SHP77 treated with DMSO at 0.1 percent for 48 hours (cell line): ENCODE measurements at places on chromosomes 11 and 22.

GRCh38 chr11:107675902-107676301, 36.0 kb downstream of the SLN start:
- no peak for DNase-seq

- DNase-seq = no peak
Observed at GRCh38 chr11:119188887-119189286, 3.6 kb downstream of the NHERF4 start.

DNA sequence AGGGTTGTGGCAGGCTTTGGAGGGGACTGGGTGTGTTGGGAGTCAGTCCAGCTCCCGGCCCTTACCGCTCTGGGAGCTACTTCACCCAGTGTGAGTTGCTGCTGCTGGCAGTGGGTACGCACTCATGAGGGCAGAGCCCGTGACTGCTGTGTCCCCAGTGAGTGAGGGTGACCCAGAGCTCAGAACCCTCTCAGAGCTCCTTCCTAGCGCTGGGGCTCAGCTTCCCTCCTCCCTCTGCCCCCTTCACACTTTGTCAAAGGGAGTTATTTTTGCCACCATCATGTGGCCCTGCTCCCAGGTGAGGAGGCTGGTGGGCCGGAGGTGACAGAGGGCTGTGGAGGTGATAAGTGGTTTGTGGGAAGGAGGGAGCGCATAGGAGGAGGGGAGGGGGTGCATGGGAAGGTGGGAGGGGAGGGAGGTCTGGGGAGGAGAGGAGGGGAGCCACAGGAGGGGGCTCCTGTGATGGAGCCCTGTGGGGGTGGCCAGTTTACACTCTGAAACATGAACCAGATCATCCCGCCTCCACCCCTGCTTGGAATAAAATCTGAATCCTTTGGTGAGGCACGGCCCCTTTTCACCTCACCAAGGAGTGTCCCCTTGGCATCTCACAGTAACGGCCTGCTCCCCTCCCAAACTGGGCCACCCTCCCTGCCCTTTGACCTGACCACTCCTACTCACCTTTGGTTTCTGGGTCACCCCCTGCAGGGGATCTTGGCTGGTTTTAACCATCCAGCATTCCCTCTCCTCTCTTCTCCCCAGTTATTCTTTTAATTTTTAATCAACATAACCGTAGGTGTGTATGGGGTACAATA, 9.9 kb downstream of the NDUFV1 start:
- DNase-seq = no peak

GRCh38 chr11:58647866-58648265, 25.4 kb downstream of the CNTF start:
- DNase-seq = no peak

DNA sequence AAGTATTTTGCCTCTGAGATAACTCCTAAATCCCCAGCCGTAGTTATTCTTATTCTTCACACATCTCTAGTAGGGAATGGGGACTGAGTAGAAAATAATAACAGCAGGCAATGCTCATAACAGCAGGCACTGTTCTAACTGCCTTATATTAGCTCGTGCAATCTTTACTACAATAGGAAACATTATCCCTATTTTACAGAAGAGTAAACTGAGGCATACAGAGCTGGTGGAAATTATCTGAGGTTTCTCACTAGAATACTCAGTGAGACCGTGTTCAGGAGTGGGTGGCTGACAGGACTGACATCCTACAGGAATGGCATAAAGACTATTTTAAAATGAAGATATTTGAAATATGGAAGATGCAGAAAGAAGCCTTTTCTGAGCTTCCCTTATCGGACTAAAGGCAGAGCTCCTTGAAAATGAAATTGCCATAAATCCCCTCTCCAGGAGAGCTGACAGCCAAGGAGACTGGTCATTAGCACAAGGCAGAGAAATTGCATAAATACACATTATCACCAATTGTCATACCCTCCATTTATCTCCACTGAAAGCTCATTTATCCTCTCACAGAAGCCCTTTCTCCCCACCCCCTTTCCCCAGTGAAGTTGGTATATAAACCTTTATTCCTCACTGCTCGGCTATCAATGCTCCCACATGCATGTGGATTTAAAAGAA, 93.9 kb downstream of the RASSF10 start:
- no peak for DNase-seq

DNA sequence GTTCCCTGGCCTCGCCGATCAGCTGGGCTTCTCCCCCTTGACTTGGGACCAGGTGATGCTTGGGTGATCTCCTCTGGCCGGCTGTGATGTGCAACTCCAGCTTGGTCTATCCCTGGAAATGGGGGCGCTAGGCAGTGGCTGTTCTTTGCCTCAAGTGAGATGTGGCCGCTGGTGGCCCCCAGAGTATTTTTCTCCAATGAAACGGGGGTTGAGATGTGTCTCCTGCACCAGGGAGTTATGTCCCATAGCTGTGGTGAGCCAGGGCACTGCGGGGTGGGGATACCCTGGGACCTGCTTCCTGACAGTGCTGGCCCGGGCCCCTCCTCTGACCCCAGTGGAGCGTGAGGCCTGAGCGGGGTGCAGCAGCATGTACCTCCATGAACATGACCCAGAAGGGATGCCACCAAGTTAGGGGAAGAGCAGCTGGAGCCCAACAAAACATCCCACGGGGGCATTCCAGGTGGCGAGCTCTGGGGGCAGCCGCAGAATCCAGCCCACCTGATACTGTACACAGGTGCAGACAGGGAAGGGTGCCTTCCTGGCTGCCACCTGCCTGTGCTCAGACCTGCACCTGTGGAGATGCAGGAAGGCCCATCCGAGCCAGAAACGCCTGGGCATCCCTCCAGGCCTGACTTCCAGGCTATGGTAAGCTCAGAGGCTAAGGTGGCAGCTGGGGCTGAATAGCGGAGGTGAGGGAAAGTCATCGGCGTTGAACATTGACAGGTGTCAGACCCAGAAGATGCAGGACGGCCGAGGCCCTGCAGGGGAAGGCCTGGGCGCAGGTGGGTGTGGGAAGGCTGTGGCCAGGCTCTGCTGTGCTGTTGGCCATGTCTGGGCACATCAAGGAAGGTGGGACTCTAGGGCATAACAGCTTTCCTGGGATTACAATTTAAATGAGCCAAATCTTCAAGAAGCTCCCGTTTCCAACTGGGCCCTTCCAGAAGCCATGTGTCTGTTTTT, 97.3 kb downstream of the CTTN start:
- no peak for DNase-seq

DNA sequence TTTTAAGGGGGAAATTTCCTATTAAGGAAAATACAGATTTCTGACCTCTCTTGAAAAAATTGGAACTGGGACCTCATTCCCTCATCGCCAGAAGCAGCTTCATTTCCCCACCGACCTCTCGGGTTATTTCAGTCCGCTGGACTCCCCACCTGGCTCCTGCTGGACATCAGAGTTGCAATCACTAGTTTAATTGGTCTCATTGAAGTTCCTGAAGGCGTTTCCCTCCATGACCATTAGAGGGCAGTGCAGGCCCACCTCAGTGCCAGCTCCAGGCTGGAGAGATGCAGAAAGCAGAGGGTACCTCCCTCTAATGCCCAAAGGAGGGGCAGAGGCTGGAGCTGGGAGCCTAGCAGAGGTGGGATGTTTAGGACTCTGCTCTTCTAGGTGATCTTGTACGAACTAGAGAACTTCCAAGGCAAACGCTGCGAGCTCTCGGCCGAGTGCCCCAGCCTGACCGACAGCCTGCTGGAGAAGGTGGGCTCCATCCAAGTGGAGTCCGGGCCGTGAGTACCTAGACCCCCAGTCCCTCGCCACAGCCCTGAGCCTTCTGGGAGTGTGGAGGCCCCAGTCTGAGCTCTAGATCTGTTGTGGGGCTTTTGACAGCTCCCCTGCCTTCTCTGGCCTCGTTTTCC, 2.7 kb downstream of the CRYBB3 start:
- DNase-seq = peak; percentile 16

GRCh38 chr11:111418436-111418787, 39.3 kb upstream of the POU2AF1 start:
- no peak for DNase-seq

- no peak for DNase-seq
Observed at GRCh38 chr11:32881286-32881685, 11.3 kb upstream of the QSER1 start.

DNA sequence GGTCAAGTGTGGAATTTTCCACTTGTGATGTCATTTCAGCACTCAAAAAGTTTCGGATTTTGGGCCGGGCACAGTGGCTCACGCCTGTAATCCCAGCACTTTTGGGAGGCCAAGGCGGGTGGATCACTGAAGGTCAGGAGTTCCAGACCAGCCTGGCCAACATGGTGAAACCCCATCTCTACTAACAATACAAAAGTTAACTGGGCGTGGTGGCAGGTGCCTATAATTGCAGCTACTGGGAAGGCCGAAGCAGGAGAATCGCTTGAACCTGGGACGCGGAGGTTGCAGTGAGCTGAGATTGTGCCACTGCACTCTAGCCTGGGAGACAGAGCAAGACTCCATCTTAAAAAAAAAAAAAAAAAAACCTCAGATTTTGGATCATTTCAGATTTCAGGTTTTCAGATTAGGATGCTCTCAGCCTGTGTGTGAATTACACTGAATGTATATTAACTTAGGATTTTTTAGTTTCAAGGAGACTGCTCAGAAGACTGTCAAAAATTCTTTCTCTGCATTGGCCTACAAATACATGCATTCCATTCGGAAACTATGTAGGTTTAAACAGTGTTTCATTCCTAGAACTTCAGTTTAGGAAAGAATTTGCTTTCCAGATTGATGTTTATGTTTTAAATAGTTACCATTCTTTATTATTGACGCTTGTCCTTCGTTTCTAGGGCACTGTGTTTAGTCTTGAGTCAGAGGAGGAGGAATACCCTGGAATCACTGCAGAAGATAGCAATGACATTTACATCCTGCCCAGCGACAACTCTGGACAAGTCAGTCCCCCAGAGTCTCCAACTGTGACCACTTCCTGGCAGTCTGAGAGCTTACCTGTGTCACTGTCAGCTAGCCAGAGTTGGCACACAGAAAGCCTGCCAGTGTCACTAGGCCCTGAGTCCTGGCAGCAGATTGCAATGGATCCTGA, 48.0 kb downstream of the BID start:
- no peak for DNase-seq

GRCh38 chr22:19056951-19057401, 65.2 kb downstream of the DGCR2 start:
- no peak for DNase-seq

DNA sequence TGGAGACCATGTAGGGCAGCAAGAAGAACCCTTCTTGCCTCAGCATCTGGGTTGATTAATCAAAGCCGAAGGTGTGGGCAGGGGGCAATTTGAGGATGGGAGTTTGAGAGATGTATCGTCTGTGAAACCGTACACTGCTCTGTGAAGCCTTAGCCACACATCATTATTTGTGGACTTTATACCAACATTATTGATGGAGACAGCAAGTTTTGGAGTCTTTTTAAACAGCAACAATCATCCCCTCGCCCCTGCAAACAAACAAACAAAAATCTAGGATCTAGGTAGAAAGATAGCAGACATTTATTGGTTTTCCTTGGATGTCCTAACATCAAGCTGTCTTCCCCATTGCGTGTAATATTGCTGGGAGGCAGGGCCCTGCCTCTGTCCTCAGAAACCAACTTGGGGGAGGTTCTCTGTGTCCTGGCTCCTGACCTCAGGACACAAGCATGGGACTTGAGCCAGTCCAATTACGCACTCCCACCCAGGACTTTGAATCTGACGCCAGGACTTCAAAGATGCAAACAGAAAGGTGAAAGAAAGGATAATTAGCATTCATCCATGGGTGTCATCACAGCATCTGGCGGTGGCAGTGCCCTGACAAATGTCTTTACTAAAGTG, 61.6 kb upstream of the PLET1 start:
- DNase-seq = no peak

DNA sequence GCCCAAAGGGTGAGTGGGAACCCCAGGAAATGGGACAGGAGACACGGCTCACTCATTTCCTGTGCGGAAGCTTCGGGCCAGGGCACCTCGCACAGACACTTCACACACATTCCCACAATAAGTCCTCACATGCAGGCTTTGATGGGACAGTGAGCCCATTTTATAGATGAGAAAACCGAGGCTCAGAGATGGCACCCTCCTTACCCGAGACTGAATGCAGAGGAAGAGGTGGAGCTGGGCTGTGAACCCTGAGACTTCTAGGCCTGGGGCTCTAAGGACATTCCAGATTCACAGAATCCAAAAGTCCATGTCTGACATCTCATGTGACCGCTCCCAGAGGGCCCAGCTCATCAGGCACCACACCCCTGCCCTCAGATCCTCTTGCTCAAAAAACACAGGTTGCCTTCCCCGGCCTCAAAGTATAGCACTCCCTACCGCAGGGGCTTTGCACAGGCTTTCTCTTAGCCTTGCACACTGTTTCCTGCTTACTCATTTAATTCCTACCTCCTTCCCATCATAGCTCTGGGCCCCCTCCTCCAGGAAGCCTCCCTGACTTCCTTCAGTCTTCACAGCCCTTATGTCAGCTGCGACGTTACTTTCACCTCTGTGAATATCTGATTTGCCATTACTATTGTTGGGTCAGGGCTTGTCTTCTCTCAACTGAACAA, 57.1 kb upstream of the TCF20 start:
- DNase-seq = no peak

DNA sequence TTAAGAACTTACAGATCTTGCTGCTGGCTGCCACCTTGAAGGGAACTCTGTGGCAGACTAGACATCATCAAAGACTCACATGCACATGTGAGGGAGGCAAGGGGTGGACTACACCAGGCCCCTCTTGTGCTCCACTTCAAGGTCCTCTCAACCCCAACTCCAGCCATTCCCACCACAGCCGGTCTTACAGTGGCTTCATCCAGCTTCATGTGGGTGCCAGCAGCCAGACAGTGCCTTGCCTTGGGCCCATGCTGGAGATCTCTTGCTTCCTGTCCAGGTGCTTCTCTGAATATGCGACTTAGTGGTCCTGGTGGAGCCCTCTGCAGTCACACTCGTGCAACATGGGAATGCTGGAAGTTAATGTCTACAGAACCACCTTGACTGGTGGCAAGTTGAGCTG, 44.6 kb upstream of the WNT7B start:
- DNase-seq = no peak

- DNase-seq = no peak
Observed at GRCh38 chr11:10328314-10329098, 23.6 kb downstream of the ADM start.

- DNase-seq = no peak
Observed at GRCh38 chr11:43282607-43283440, 29.0 kb upstream of the API5 start.

DNA sequence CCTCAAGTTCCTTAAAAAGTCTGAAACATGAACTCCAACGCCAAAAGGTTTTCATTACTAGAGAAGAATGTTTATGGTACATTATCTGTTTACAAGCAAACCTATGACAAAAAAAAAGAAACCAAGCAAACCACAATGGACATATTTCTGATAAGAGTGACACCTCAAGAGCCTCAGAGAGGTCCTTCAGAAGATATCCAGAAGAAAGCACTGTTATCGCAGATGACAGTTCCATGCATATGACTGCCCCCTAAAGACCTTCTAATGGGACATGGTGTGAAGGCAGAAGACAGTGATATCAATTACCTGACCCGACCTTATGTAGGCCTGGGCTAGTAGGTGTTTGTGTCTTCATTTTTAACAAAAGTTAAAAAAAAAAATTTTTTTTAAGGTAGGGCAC, 3.1 kb downstream of the HDHD5 start:
- DNase-seq = no peak
